Spinal cord (tissue), 10 donors: ENCODE measurements at places on chromosomes 4 and X. TPM values are rescaled to one million over a fixed set of nuclear protein-coding genes. Genes with fewer than 3 reads are reported as not detected.

GRCh38 chrX:49106296-49106695 is 17.2 kb downstream of the GPKOW start:
- no peak overlapping the region for H3K4me3 ChIP-seq
- H3K27me3 ChIP-seq = no peaks in the 10 kb centered on the region
- H3K27ac ChIP-seq = no peak overlapping the region
- DNase-seq = no peak
- H3K36me3 ChIP-seq = no peaks in the 10 kb centered on the region

DNA sequence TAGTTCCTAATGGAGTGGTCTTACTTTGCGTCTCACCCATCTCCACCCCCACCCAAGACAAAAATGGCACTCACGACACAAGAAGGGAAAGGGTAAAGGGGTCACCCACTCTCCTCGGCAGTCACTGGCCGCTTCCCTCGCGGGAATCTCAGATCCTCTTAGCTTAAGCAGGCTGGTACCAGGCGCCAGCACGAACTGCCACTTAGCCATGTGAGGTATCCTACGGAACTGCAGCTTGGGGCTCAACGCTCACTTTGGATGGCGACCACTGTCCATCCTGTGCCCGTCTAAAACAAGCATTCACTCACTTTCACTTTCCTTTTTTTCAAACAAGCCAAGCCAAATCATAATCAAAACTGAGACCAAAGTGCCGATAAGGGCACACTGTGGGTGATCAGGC is 14.6 kb upstream of the MAGIX start:
- no peak overlapping the region for H3K4me3 ChIP-seq
- H3K27me3 ChIP-seq = no peaks in the 10 kb centered on the region
- peaks cover 4% of the 10 kb centered on the region for H3K36me3 ChIP-seq

GRCh38 chrX:136211766-136212556 is 39.2 kb downstream of the MAP7D3 start:
- H3K27ac ChIP-seq = no peak overlapping the region
- DNase-seq = no peak
- H3K4me1 ChIP-seq = peaks cover 2% of the 10 kb centered on the region
- peaks cover 23% of the 10 kb centered on the region for H3K36me3 ChIP-seq
- no peak overlapping the region for H3K4me3 ChIP-seq

DNA sequence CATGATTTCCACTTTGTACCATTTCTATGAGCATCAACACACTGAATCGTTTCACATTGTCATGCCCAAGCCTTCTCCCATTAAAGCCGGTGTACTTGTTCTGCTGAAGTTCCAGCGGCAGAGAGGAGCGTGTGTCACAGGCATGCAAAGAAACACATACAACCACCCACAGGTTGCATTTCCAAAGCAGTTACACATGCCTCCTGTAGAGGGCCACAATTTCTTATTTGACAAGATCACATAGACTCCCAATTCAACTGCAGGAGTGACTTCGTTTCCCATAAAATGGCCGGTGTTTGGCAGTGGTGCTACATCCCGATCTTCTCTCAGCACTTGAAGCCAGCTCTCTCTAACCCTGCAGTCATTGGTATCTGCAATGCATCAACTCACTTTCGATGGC is 992.6 kb downstream of the NLGN4X start:
- no peaks in the 10 kb centered on the region for H3K27me3 ChIP-seq
- H3K4me1 ChIP-seq = no peaks in the 10 kb centered on the region
- no peak overlapping the region for H3K27ac ChIP-seq
- no peak for DNase-seq
- H3K4me3 ChIP-seq = no peak overlapping the region

Gene CHRNA9
- 0.10 TPM for total RNA-seq

GRCh38 chrX:100750883-100751282 is 19.0 kb upstream of the SYTL4 start:
- peaks cover 3% of the 10 kb centered on the region for H3K27me3 ChIP-seq
- H3K36me3 ChIP-seq = no peaks in the 10 kb centered on the region
- DNase-seq = no peak

Gene CPEB2
- total RNA-seq = 42.0 TPM

DNA sequence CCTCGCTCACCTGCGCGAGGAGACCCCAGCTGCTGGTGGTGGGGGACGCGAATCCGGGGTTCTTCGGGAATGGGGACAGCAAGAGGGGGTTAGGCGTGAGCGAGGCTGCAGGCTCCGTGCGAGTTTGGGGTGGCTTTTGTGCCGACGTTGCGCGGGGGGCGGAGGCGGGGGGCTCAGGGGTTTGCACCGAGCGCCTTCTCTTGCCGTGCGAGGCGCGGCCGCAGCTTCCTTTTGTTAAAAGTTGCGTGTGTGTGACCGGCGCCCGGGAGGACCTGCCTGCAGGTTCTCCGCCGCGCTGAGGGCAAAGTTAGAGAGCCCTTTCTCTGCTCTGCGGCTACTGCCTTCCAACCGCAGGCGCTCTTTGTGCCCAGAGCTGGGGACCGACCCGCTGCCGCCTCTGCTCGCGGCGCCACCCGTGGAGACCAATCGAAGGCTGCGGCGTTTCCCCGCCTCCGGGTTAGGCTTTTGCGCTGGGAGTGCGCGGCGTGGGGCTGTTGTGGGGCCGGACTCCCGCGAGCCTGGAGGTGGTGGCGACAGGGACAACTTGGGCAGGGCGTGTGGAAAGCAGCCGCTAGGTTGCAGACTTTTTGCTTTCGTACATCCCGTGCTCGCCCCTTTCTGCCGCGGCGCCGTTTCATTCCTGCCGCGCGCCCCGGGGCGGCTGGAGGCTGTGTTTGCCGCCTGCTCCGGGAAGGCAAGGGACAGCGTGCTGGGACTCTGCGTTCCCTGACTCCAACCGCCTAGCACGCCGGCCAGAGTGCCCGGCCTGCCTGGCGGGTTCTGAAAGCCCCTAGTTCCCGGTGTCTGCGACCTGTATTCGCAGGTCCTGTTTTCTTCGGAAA is 716 bp downstream of the KIT start:
- H3K27me3 ChIP-seq = peaks cover 18% of the 10 kb centered on the region
- H3K4me1 ChIP-seq = peaks cover 34% of the 10 kb centered on the region
- peak; percentile 85 for DNase-seq
- peak overlapping the region; percentile 48 for H3K4me3 ChIP-seq
- no peaks in the 10 kb centered on the region for H3K36me3 ChIP-seq
